GM06990 (cell line): ENCODE measurements at places on chromosomes 12 and 14.

DNA sequence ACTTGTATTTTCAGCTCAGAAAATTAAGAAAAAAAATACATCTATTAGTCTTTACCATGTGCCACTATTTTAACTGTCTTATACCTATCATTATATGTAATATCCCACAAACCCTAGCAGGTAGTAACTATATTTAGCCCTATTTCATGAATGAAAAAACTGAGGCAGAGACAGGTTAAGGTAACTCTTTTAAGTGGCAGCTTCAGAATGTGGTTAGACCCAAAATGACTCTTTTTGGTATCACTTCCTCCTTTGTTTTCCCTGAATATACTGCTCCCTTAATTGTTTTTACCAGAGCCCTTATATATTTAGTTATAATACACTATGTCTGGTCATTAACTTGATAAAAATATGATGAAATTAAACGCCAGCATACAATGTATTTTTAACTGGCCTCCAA, 235.6 kb upstream of the RPL10L start:
- DNase-seq = no peak

GRCh38 chr14:54220071-54220703, 176.6 kb upstream of the CDKN3 start:
- no peak for DNase-seq

DNA sequence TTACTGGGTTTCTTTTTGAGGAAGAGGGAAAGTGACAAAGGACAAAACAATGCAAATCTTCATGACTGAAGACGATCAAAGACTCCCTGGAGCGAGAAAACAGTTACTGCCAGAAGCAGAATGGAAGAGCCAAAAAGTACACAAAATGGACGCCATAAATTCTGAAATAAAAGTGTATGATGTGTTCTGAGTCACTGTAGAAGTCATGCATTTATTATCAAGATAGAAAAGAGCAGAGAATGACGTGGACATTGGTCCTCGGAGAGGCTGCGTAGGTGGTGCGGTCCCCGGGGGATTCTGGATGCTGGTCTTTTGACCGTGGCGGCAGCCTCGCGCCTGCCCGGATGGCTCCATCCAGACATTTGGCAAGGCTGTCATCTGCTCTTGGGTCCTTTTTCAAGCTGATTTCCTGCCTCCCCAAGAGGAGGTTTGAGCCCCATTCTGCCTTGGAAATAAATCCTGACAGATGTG, 52.8 kb downstream of the C14orf132 start:
- no peak for DNase-seq

DNA sequence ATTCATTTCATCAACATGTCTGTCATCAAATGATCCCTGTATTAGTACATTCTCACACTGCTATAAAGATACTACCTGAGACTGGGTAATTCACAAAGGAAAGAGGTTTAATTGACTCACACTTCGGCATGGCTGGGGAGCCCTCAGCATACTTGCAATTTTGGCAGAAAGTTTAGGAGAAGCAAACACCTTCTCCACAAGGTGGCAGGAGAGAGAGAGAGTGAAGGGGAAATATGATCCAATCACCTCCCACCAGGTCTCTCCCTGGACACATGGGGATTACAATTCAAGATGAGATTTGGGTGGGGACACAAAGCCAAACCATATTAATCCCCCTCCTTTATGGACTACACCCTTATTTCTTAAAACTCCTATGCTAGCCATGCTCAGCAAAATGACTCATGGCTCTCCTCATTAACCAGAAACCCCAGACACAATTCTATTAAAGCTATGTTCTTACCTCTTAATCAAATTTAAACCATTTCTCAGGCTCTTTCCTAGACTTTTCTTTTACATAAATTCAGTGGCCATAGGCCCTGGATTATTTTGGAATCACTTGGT, 932.3 kb downstream of the FLRT2 start:
- DNase-seq = no peak

DNA sequence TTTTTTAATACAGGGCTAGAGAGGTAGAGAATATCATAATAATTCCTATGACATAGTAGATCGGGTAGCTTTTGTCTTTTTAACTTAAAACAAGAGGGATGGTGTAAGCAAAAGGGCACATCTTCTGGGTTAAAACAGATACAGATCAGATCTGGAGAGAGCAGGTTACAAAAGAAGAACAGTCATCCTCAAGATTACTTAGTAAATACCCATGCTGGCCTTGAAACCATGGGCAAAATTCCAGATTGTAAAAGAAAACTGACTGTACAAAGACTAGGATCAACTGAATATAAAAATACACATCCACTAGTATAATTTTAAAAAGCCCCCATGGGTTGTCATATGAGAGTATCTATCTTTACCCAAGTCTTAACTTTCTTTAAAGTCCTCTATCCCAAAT, 76.7 kb downstream of the MED13L start:
- DNase-seq = no peak

DNA sequence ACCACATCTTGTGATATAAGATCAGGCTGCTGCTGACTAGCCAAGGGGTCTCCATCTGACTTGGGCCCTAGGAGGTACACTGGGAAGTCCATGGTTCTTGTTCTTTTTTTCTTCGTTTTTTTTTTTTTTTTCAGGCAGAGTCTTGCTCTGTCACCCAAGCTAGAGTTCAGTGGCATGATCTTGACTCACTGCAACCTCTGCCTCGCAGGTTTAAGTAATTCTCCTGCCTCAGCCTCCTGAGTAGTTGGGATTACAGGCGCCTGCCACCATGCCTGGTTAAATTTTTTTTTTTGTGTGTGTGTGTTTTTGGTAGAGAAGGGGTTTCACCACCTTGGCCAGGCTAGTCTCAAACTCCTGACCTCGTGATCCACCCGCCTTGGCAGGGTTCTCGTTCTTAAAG, 178.2 kb downstream of the RMST start:
- DNase-seq = no peak

DNA sequence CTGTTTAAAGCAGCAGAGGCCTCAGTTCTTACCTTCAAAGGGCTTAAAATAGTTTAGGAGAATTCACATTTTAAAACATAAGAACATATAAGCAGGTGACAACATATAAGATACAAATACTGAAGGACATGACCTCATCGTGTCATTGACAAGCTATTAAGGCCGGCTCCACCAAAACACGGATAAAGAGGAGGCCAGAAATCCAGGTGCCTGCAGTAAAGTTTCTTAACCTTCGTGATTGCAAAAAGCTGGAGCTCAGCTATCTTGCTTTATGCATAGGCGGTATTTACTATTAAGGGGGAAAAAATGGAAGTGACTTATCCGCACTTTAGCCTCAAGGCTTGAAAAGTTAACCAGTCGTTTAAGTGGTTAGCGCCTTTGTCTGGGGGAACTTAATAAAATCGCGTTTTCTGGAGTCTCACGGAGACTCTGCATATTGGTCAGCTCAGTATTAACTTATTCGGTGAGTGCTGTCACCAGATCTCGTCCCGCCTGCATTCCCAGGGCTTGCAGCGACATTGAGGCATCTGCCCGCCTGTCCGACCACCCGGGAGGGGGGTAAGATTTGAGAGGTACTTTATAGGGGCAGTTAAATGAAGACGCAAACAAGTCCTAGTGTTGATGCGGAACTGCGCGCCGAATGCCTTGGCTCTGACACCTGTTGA, 1.1 kb upstream of the SP1 start:
- no peak for DNase-seq

GRCh38 chr14:20774258-20774824, 6.1 kb downstream of the EDDM3B start:
- DNase-seq = no peak

GRCh38 chr14:81440041-81440440, 39.9 kb upstream of the STON2 start:
- DNase-seq = no peak
